IPS DF 6.9 (cell line): ENCODE measurements at places on chromosomes 1 and 21.

GRCh38 chr1:39575191-39576015, 1.2 kb downstream of the PABPC4 start:
- peak overlapping the region; percentile 66 for H3K4me3 ChIP-seq
- peaks cover 14% of the 10 kb centered on the region for H3K36me3 ChIP-seq
- H3K27me3 ChIP-seq, result no peaks in the 10 kb centered on the region
- no peak for DNase-seq

DNA sequence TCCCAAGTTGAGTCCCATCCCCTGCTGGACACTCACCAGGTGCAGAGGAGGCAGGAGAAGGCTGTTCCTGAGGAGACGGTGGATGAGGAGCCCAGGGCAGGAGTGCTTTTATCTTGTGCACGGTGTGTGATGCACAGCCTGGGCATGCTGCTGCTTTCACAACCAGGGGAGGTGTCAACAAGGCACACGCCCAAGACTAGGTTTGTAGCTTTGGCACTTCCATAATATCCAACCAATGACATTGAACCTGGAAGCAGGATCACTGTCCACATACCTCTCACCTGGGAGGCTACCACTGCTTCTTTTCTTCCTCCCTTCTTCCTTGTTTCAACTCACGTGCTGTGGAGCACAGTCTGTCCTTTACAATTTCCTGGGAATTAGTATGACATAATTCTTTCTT, at the start of gene LCE3D:
TSS of gene LCE3D (minus strand) at position 84 of the 400 bp plus-strand sequence. CDS start 580 bp downstream, outside the sequence.
- H3K4me1 ChIP-seq, result no peaks in the 10 kb centered on the region
- no peak for DNase-seq
- no peak within 1 kb of the TSS for H3K27ac ChIP-seq
- H3K36me3 ChIP-seq, result no peaks in the 10 kb centered on the region

DNA sequence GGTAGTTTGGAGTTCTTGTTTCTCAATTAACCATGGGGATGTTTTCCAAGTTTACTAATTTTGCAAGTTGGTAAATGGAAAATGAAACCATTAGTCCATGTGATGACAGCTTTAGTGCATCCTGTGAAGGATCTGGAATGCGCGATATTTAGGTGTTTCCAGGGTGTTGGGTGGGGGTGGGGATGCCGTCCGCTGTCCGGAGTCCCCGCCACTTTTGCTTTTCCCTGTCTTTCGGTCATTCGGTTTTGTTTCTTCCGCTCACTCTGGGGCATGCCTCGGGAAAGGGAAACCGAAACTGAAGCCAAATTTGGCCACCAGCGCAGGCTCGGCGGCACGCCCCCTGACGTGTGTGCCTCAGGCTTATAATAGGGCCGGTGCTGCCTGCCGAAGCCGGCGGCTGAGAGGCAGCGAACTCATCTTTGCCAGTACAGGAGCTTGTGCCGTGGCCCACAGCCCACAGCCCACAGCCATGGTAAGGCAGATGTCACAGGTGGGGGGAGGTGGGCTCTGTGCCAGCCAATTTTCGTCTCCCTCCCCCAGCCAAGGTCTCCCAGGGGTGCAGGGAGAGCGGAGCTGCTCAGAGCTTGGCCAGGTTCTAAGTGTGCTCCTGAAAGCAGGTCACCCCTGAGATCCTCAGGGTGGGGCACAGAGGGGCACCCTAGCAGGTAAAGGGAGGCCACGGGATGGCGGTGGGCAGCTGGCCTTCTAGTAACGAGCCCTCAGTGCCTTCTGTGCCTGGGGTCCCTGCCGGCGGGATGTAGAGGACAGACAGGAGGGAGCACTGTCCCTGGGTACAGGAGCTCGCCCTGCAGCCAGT, at the start of gene ISG15:
TSS of gene ISG15 (plus strand) at position 393 of the 817 bp plus-strand sequence. CDS start at position 470, 77 bp downstream.
- peaks cover 2% of the 10 kb centered on the region for H3K4me1 ChIP-seq
- no peak within 1 kb of the TSS for H3K27ac ChIP-seq
- H3K4me3 ChIP-seq, result peak within 1 kb of the TSS; percentile 57; the same call in 1 of the 2 replicates
- no peaks in the 10 kb centered on the region for H3K36me3 ChIP-seq
- H3K27me3 ChIP-seq, result no peaks in the 10 kb centered on the region
- DNase-seq, result no peak

DNA sequence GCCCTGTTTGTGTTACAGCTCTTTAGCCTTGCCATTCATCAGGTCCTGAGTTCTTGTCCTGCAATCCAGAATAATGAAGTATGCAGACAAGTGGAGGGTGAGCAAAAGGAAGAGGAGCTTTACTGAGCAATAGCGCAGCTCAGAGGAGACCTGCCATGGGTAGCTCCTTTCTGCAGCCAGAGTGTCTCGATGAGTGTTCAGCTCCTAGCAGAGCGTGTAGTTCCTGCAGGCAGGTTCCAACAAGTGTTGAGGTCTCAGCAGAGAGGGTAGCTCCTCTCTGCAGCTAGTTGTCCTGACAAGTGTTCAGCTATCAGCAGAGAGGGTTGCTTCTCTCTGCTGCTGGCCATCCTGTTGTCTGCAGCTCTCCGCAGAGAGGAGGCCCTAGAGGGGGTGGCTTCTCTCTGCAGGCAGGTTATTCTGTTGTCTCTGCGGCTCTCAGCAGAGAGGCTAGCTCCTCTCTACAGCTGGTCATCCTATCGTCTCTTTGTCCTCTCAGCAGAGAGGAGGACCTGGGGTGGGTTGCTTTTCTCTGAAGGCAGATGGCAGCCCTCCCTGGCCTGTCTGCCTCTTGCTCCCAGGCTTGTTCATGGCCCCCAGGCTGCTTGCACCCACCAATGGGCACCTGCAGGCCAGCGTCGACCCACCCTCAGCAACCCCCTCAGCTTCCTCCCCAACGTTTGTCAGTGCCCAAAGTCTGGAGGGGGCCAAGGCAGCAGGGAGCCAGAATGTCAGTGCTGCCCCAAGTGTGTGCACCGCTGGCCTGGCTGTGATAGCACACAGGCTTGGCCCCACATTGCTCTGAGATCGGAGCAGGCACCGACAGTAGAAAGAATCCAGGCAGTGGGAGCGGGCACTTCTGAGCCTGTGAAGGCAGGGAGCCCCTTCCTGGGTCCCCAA, 112.5 kb upstream of the RUNX3 start:
- H3K27ac ChIP-seq, result no peak overlapping the region
- H3K27me3 ChIP-seq, result no peaks in the 10 kb centered on the region
- no peaks in the 10 kb centered on the region for H3K36me3 ChIP-seq
- no peak for DNase-seq
- no peak overlapping the region for H3K4me3 ChIP-seq

GRCh38 chr1:164058198-164058597, 500.8 kb upstream of the PBX1 start:
- H3K27ac ChIP-seq, result no peak overlapping the region
- 0 out of 2 replicates have a peak, but pooled peaks cover 1% of the 10 kb centered on the region for H3K4me1 ChIP-seq
- H3K27me3 ChIP-seq, result no peaks in the 10 kb centered on the region
- no peak for DNase-seq
- no peak overlapping the region for H3K4me3 ChIP-seq

GRCh38 chr1:77487631-77488030, 194.8 kb downstream of the ZZZ3 start:
- H3K4me1 ChIP-seq, result peaks cover 2% of the 10 kb centered on the region; the same call in 1 of the 2 replicates
- no peaks in the 10 kb centered on the region for H3K27me3 ChIP-seq
- H3K4me3 ChIP-seq, result no peak overlapping the region
- H3K27ac ChIP-seq, result no peak overlapping the region

DNA sequence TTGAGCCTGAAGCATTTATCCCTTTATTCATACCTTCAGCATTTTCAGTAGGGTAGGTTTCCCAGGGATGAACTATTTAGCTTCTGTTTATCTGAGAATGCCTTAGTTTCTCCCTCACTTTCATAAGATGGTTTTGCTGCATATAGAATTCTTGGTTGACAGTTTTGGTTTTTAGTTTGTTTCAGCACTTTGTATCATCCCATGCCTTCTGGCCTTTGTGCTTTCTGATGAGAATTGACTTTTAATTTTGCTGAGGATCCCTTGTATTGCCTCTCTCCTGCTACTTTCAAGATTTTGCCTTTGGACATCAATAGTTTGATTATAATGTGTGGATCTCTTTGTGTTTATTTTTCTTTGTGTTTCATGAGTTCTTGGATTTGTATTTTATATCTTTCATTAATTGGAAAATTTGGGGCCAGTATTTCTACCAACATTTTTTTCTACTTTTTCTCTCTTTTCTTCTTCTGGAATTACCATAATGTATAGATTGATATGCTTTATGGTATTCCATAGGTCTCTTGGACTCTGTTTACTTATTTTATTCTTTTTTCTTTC, 236.6 kb downstream of the LBR start:
- H3K4me3 ChIP-seq, result no peak overlapping the region
- no peak for DNase-seq
- H3K27me3 ChIP-seq, result no peaks in the 10 kb centered on the region
- H3K27ac ChIP-seq, result no peak overlapping the region
- H3K36me3 ChIP-seq, result no peaks in the 10 kb centered on the region

- H3K27me3 ChIP-seq, result no peaks in the 10 kb centered on the region
- H3K4me3 ChIP-seq, result no peak overlapping the region
- H3K27ac ChIP-seq, result no peak overlapping the region
- no peaks in the 10 kb centered on the region for H3K36me3 ChIP-seq
- no peak for DNase-seq
These were observed 3.2 kb downstream of the NRDC start for GRCh38 chr1:51875291-51875772.

DNA sequence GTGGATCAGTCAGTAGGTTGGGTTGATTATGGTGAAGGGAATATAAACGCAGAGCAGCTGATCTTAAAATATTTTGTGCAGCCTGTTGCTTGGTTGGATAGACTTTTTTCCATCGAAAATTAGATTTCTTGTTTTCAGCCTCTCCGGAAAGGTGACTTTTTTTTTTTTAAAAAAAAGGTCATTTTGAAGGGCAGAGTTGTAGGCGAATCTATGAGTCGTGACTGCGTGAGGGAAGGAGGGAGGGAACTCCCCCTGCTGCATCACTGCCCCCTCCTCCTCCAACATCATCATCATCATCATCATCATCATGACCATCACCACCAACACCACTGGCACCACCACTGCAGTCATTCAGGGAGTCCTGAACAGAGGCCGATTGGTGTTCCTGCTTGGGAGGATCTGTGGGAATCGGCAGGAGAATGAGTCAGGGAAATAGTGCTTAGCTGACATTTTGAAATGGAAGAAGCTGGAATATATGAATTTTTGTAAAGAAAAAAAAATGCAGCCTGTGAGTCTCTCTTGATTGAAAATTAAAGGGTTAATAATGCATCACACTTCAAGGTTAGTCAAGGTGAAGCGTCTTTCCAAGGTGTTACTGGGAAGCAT, 1.2 kb downstream of the ATP1B1 start:
- no peaks in the 10 kb centered on the region for H3K27me3 ChIP-seq
- DNase-seq, result no peak
- peaks cover 9% of the 10 kb centered on the region; the same call in 1 of the 2 replicates for H3K4me1 ChIP-seq
- peak overlapping the region; percentile 81; the same call in 1 of the 2 replicates for H3K4me3 ChIP-seq
- no peak overlapping the region for H3K27ac ChIP-seq

GRCh38 chr1:12153181-12153785, 13.5 kb upstream of the TNFRSF1B start:
- peaks cover 2% of the 10 kb centered on the region; the same call in 1 of the 2 replicates for H3K4me1 ChIP-seq
- no peak overlapping the region for H3K27ac ChIP-seq
- no peak for DNase-seq

DNA sequence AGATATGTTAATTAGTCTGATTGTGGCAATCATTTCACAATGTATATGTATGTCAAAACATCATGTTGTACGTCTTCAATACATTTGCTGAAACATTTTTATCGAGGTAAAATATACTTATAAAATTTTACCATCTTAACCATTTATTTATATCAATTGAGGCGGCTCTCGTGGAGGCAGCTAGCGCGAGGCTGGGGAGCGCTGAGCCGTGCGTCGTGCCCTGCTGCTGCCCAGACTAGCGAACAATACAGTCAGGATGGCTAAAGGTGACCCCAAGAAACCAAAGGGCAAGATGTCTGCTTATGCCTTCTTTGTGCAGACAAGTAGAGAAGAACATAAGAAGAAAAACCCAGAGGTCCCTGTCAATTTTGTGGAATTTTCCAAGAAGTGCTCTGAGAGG, 202.5 kb upstream of the PBX1 start:
- no peaks in the 10 kb centered on the region for H3K4me1 ChIP-seq
- DNase-seq, result no peak
- H3K36me3 ChIP-seq, result no peaks in the 10 kb centered on the region
- H3K4me3 ChIP-seq, result no peak overlapping the region
- no peak overlapping the region for H3K27ac ChIP-seq

DNA sequence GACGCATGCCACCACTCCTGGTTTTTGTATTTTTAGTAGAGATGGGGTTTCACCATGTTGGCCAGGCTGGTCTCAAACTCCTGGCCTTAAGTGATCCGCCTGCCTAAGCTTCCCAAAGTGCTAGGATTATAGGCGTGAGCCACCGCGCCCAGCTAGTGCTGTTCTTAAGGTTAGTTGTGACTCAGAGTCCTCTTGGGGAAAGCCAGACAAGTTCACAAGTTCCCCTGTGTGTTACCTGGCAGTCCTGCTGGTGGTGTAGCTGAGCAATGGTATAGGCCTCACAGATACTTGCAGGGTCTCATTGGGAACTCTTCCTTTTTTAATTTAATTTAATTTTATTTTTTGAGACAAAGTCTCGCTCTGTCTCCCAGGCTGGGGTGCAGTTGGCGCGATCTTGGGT, 10.6 kb downstream of the CFAP126 start:
- H3K4me1 ChIP-seq, result no peaks in the 10 kb centered on the region
- no peak for DNase-seq
- no peaks in the 10 kb centered on the region for H3K36me3 ChIP-seq

DNA sequence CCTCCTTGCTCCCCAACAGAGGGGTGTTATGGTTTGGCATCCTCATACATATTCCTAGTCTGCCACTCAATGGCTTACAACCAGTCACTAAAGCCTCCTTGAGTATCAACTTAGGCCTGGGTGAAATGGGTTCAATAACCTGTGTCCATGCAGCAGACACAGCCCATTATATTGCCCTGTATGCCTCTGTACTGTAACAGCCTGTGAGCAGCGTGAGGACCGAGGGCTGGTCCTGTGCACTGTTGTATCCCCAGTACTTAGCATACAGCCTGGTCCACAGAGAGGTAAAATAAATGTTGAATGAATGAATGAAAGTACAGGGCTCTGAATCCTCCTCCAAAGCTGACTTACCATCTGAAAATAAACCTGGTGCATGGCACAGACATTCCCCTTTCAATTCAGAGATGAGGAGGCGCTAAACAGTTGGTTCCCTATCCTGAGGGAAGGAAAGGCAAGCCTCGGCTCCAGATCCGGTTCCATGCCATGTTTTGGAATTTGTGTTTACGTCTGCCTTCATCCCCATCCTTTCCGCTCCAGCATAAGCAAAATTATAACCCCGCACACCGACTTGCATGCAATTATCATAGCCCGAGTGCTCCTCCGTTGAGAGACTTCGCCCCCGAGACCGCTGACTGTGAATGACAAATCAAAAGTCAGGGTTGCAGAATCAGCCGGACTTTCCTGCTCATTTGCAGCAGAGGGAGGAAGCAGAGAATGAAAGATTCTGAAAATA, 45.0 kb upstream of the DNAJC6 start:
- no peak overlapping the region for H3K27ac ChIP-seq
- no peaks in the 10 kb centered on the region for H3K36me3 ChIP-seq
- no peak for DNase-seq
- H3K4me3 ChIP-seq, result peak overlapping the region; percentile 66

DNA sequence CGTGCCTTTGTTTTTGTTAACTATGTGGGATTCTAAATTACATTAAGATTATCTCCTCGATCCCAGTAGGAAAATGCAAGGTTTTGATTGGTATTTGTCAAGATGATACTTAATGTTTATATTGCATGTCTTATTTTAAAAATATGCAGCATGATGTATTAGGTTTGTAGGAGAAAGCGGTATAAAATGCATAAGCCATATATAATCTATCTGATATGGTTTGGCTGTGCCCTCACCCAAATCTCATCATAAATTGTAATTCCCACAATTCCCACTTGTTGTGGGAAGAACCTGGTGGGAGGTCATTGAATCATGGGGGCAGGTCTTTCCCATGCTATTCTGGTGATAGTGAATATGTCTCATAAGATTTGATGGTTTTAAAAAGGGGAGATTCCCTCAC, 198.1 kb upstream of the NCAM2 start:
- H3K36me3 ChIP-seq, result no peaks in the 10 kb centered on the region
- no peaks in the 10 kb centered on the region for H3K4me1 ChIP-seq
- DNase-seq, result no peak
- no peak overlapping the region for H3K4me3 ChIP-seq
- H3K27me3 ChIP-seq, result no peaks in the 10 kb centered on the region
